ENCODE measurements at places on chromosomes 3 and 15. TPM values are rescaled to one million over a fixed set of nuclear protein-coding genes. Genes with fewer than 3 reads are reported as not detected.

- no peak for DNase-seq
These were observed 26.0 kb upstream of the HCN4 start for GRCh38 chr15:73394782-73395181.

- DNase-seq: no peak
These were observed 2.2 kb upstream of the CCR5 start for GRCh38 chr3:46368569-46368968.

- no peak for DNase-seq
These were observed 6.3 kb upstream of the HES1 start for GRCh38 chr3:194129581-194130133.

DNA sequence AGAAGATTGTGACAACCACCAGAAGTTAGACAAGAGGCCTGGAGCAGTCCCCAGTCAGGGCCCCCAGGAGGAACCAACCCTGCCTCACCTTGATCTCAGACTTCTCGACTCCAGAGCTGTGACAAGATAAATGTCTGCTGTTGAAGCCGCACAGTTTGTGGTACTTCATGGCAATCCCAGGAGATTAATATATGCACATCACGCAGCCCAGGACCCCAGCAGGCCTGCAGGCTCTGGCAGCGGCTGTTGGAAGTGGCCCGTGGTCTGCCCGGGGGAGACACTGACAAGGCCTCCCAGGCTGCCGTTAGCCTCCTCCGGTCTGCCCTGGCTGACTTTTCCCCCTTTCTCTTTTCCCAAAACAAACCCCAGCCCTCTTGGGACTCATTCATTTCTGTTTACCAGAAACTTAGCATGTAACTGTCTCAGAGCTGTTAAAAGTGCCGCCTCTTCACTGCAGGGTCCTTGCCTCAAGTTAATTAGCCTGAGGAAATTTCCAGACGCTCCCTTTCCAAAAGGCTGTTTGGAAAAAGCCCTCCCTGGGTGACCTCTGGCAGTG is 183.5 kb upstream of the LYSMD4 start:
- DNase-seq: no peak

GRCh38 chr3:40780925-40781406 is 256.2 kb downstream of the ZNF621 start:
- peak; percentile 67 for DNase-seq

- DNase-seq: no peak
These were observed 78.2 kb downstream of the TM2D3 start for GRCh38 chr15:101573951-101574350.

DNA sequence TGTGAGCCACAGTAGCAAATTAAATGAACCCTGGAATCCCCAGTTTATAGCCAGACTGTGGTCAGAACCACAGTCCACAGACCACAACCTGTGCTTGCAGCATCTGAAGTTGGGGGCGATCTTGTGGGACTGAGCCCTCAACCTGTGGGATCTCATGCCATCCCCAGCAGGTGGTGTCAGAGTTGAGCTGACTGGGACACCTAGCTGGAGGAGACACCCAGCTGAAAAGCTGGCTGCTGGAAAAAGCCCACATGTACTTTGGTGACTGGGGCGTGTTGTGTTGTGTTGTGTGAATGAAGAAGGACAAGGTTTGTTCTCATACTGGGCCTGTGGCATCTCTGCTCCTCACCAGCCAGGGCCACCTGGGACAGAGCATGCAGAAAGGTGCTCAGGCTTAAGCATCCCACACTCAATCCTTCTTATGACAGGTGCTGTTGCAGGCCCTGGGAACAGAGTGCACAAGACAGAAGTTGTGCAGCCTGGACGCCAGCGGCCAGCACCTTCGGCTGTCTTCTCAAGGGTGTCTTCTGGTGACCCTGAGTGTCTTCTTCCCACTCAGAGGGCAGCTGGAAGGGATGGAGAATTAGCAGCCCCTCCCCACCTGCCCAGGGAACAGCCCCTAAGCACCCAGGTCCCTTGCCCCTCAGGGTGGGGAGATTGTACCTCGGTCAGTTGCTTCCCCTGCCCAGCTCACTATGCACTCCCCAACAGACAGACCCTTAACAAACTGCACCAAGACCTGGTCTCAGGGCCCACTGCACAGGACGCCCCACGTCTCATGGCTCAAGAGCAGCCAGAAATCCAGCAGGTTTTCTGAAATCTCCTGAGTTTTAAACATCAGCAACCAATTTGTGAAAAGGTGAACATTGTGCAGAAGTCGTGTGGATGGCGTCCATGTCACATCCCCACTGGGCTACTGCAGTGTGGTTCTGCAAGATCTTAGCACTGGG is 2.2 kb upstream of the UROC1 start:
- DNase-seq: no peak

GRCh38 chr15:58546066-58546591 is 114.3 kb downstream of the LIPC start:
- DNase-seq: no peak

- peak; percentile 85 for DNase-seq
These were observed 20.6 kb upstream of the EPHB3 start for GRCh38 chr3:184540777-184541681.

- DNase-seq: no peak
These were observed 4.0 kb upstream of the ALG1L2 start for GRCh38 chr3:130077636-130078035.

- DNase-seq: no peak
These were observed 88.0 kb downstream of the CRTC3 start for GRCh38 chr15:90617668-90618097.

- DNase-seq: no peak
These were observed 79.2 kb downstream of the MME start for GRCh38 chr3:155159301-155159700.

DNA sequence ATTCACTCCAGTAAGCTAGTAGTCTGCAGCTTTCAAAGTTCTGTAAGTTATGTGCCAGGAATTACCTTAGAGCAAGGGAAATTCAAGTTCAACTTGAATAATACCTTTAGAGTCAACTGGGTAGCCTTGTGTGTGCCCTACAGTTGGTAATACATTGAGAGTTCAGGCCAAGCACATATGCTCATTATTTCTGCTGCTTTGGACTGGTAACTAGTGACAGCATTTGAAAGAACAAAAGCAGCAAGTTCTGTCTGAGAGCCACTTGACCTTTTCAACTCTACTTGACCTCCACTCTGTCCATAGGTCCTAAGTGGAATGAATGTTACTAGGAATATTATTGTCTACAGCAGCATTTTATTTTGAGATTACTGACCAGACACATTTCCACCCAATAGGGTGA is 723.5 kb downstream of the NLGN1 start:
- DNase-seq: no peak

DNA sequence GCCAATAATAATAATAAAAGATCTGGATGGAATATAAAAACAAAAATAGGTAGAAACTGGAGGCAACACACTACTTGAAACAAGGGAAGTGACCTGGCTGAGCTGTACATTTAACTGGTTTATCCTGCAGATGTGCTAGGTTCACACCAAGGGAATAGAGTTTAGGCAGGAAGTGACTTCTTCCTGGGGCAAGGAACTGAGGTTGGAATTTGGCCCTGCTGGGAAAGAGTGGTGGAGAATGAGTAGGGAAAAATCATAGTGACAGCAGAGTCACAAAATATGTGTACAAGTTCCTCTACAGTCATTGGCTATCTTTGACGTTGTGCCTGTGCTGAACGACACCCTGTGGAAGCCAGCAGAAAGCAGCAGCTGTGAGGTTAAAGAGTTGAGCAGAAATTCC is 44.1 kb downstream of the ARHGAP11B start:
- no peak for DNase-seq

DNA sequence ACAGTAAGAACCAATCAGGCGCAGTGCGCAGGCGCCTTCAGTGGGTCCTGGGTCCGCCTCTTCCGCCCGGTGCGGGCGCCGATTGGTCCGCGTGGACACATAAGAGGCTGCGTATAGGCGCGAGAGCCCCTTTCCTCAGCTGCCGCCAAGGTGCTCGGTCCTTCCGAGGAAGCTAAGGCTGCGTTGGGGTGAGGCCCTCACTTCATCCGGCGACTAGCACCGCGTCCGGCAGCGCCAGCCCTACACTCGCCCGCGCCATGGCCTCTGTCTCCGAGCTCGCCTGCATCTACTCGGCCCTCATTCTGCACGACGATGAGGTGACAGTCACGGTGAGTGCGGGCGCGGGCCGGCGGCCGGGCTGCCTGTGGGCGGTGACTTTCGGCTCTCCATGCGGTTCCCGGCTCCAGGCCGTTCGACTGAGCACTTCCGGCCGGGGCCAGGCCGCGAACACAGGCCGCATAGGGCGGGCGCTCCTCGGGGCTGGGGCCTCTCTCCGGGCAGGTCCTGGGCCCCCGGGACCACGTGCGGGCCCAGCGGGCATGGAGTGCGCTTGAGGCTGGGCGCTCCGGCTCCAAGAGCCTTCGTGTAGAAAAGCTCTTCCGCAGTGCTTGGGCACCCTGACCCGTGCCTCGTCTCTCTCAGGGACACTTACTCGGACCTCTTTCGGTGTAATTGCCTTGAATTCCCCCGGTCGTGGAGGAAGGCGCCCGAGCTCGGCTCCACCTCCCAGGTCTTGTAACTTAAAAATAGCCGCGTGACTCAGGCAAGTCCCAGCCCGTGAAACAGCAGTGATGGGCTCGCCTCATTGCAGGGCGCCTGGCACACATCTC is at the start of gene RPLP1:
RPLP1 (plus strand) TSS at position 127 of the 830 bp plus-strand sequence; CDS start at position 258, 131 bp downstream.
- peak; percentile 97 for DNase-seq

GRCh38 chr15:63923993-63924950 is 90.5 kb upstream of the HERC1 start:
- DNase-seq: no peak

GRCh38 chr3:179967622-179968021 is 69.1 kb downstream of the PEX5L start:
- DNase-seq: no peak

DNA sequence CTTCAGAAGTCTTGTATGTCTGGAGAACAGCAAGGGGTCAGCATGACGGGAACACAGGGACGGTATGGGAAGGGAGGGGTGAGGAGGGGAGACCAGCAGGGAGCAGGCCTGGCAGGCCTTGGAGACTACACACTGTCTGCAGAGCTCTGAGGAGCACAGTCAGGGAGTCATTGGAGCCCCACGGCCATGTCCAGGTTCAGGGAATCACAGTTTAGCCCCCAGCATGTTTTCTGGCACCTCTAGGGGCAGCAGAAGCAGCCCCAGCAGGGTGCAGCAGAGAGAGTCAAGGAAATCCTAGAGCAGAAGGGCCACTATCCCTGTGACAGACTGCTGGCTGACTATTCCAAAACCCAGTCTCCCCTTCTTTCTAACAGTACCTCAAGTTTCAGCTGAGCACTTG is 3.2 kb downstream of the LAMP3 start:
- DNase-seq: no peak

- DNase-seq: no peak
These were observed 283.3 kb upstream of the TRIM42 start for GRCh38 chr3:140394488-140395133.

- no peak for DNase-seq
These were observed 758.0 kb downstream of the NTRK3 start for GRCh38 chr15:87498560-87498959.

DNA sequence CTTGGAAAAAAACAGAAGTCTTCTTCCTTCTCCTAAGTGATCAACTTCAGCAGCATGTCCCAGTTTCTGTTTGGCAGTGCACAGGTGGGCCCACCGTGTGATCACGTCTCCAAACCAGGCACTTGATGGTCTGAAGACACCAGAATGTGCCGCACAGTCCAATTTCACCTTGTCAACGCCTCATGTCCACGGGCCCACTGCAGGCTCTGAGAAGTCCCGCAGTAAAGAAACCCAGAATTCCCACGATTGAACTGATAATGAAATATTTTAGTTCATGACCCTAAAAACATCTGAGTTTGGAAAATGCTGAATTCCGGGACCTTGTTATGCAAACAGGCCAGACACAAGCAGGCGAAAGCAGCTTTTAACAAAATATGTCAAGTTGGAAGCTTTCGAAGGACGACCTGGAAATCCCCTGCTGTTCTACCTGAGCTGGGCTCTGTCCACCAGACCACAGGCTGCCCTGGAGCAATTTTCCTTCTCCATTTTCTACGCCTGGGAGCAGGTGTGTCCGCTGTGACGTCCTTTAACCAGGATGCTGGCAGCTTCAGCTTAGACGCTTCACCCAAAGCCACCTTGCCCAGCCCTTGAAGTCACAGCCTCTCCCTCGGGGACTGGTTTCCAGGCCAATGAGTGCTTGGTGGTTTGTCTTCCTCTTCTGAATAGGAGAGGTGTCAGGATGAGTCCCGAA is 167.8 kb upstream of the IQSEC1 start:
- DNase-seq: no peak

DNA sequence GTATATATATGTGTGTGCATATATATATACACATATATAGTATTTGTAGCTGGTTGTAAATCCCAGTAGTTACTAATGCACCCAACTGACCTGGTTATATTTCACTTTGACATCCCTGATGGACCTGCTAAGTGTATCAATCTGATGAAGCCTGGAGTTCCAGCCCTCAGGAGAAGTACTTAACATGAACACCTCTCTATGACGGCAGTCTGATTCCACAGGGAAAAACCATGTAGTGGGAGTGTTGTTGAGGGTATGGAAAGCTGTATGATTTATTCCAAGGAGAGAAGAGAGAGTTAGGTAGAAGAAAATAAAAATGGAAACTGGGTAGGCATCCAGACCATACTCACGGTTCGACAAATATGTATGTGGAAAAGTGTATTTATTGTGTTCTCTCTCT is 531.2 kb upstream of the SEMA6D start:
- DNase-seq: no peak

- DNase-seq: no peak
These were observed 28.0 kb downstream of the NOX5 start for GRCh38 chr15:69042531-69042930.

DNA sequence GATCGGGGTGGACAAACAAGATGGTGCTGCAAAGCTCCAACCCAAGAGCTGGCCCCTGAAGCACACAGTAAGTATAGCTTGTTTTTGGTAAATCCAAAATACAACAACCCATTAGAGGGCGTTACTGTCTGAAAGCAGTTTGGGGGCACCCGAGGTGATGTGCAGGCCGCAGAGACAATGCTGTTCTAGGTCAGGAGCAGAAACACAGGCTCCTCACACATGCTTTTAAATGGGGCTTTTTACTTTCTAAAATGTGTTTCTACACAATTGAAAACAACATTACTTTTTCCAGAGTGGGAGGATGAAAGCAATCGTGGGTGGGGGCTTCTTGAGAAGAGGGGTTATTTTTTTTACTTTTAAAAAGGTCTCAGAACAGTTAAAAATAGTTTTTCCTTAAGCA is 1029.3 kb upstream of the CFAP20DC start:
- no peak for DNase-seq

GRCh38 chr15:76815421-76815820 is 89.7 kb downstream of the SCAPER start:
- DNase-seq: no peak

Gene ZBTB47
- total RNA-seq: 18.0 TPM

Gene CYP1A2
- total RNA-seq: not detected

Gene WNT5A
- 7.0 TPM for total RNA-seq

Gene AZI2
- 68.6 TPM for total RNA-seq

Measured in breast epithelium (tissue), 4 donors.